Right ventricle myocardium superior (tissue), 1 donor: ENCODE measurements at places on chromosomes 1 and 21. TPM values are rescaled to one million over a fixed set of nuclear protein-coding genes. Genes with fewer than 3 reads are reported as not detected.

Gene CEP350
- 27.2 TPM for total RNA-seq

- DNase-seq: no peak
Measured at GRCh38 chr21:34874684-34875513, 174.2 kb downstream of the RUNX1 start.

DNA sequence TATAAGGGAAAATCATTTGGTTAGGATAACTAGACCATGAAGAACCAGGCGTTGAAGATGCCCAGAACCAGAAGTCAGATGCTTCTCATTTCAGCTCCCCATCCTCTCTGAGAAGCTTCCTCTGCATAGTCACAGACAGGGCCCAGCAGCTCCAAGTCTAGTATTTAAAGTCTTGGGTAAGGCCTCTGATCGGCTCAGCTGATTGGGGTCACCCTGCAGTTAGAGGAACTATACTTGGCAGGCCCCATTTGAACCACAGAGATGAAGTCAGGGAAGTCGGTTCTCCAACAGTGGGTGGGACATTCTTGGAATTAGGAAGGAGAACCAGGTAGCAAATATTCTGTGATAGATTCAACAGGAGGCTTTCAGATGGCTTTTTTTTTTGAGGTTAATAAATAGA lies 48.3 kb downstream of the SLC22A15 start:
- no peak for DNase-seq

Gene ANKRD45
- total RNA-seq: 0.24 TPM

Gene SUSD4
- 5.8 TPM for total RNA-seq
